ENCODE measurements at places on chromosomes 5 and 9. TPM values are rescaled to one million over a fixed set of nuclear protein-coding genes. Genes with fewer than 3 reads are reported as not detected.

The ARL10 gene
- 1.0 TPM for polyA plus RNA-seq

The OR13C4 gene
- not detected for polyA plus RNA-seq

The SLC1A1 gene
- not detected for polyA plus RNA-seq

The CBY3 gene
- not detected for polyA plus RNA-seq

The GRIA1 gene
- polyA plus RNA-seq: not detected

The SOHLH1 gene
- not detected for polyA plus RNA-seq
